ENCODE measurements at places on chromosomes 5 and 9. TPM values are rescaled to one million over a fixed set of nuclear protein-coding genes. Genes with fewer than 3 reads are reported as not detected.

Gene CSNK1A1
- polyA plus RNA-seq = 66.7 TPM

Gene ELAVL2
- 2.8 TPM for polyA plus RNA-seq

Gene ADGRV1
- polyA plus RNA-seq = 7.8 TPM

Gene CCDC152
- 0.25 TPM for polyA plus RNA-seq

Gene SIMC1
- 13.6 TPM for polyA plus RNA-seq

Gene ADCY2
- polyA plus RNA-seq = 85.6 TPM

Gene ZNF879
- 0.76 TPM for polyA plus RNA-seq

Gene TMED9
- 92.1 TPM for polyA plus RNA-seq

Data from brain (organoid and tissue), 16 donors.